Progenitor cell of endocrine pancreas (in vitro differentiated cells): ENCODE measurements at places on chromosomes 6 and 20. TPM values are rescaled to one million over a fixed set of nuclear protein-coding genes. Genes with fewer than 3 reads are reported as not detected.

- DNase-seq, result no peak
Observed at GRCh38 chr20:56634307-56634706, 5.2 kb downstream of the TFAP2C start.

Gene DNAH8
- total RNA-seq, result 0.12 and 0.13 TPM in 2 replicates

- no peak for DNase-seq
Observed at GRCh38 chr6:91198588-91199255, 611.9 kb upstream of the MAP3K7 start.

Gene SLC17A3
- 0.34 and 0.58 TPM in 2 replicates for total RNA-seq

Gene FAM135A
- total RNA-seq, result 31.9 and 34.4 TPM in 2 replicates

DNA sequence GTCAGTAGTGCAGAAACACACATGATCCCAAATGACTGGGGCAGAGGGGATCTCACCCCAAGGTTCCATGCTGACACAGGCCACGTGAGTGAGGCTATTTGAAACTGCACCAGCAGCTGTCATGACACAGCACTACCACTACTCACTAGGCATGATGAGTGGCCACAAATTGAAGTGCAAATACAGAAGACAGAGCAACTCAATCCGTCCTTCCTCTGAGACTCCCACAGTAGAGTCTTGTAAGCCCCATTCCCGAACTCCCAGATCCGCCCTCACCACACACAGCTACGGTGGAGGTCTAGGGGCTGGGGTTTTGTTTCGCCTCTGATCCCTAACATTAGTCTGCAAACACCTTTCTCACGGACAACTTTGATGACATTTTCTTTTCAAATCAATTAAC is 113.3 kb upstream of the NUP153 start:
- DNase-seq, result no peak

GRCh38 chr6:155943635-155944034 is 488.0 kb upstream of the NOX3 start:
- DNase-seq, result no peak

- DNase-seq, result no peak
Observed at GRCh38 chr6:30515106-30515505, 25.8 kb downstream of the HLA-E start.

Gene PRRT1
- total RNA-seq, result 2.9 and 3.3 TPM in 2 replicates

Gene TFAP2D
- total RNA-seq, result not detected in 2 replicates

DNA sequence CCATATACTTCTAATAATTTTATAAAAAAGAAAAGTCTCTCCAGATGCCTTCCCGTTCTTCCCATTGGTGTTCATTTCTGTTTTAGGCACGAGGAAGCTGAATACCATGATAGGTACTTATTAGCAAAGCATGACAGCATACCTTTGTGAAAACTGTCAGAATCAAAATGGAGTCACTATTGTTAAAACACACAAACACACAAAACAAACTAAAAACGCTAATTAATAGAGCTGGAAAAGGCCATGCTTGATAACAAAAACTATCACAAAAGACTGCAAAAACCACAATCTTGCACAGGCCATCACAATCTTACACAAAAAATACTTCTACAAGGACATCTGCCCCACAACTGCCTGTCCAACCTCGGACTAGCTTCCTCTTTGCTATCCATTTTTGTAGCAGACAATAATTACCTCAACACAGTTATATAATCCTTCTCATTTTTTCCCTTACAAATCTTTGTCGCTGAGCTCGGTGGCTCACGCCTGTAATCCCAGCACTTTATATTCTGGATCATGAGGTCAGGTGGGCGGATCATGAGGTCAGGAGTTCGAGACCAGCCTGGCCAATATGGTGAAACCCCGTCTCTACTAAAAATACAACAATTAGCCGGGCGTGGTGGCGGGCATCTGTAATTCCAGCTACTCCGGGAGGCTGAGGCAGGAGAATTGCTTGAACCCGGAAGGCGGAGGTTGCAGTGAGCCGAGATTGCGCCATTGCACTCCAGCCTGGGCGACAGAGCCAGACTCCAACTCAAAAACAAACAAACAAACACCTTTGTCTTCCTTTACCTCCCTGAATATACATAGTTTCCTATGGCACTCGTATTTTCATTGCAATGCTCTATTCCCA is 3.2 kb upstream of the ABT1 start:
- no peak for DNase-seq

- DNase-seq, result no peak
Observed at GRCh38 chr6:33273924-33274902, 2.3 kb downstream of the RPS18 start.

DNA sequence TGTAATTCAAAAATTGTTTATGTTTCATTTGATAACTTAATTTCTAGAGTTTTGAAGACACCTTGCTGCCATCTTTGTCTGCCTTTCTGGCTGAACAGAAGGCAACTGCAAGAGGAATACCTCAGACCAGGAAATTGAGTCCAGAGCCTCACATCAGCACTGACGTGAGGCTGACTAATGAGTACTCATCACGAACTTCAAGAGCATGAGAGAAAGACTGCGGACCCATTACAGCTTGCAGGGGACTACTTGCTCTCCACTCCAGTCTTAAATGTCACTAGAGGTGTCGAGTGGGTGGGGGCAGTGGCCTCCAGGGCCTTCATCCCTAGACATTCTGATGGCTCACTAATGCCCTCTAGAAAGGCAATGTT is 109.5 kb upstream of the SSTR4 start:
- no peak for DNase-seq

DNA sequence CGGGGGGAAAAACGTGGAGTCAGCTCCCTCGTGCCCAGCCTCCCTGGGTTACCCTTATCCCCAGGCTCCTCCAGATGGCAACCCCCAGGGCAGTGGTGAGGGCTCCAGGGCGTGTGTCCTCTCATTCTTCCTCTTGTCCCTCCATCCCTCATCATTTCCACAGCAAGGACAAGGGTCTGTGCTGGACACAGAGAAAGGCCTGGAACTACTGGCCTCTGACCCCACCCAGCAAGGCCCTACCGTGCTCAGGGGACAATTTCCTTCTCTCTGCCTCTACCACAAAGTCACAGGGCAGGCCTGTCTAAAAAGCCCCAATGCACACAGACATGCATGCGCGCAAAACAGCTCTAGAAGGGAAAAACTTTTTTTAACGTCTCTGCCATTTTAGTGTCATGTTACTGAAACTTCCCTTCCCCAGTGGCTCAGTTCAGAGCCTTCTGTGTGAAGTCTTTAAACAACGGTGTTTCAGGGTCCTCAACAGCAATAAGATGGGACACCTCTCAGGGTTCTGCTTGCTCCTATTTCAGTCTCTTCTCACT is 1.1 kb upstream of the SLC35B2 start:
- no peak for DNase-seq

DNA sequence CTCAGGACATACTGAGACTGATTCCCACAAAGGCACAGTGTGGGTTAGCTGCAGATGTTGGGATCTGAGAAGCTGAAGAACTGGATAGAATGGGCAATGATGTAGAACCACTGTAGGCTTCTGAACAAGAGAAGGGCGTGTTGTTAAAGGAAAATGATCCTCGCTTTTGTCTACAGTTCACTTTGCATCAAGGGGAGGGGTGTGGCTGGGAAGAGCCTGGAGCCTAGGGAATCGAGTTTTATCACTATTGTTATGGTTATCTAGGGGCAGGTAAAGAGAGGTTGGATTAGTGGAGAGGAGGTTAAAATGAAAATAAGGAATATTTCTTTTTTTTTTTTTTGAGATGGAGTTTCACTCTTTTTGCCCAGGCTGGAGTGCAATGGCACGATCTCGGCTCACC is 768.1 kb downstream of the KIF16B start:
- DNase-seq, result no peak

DNA sequence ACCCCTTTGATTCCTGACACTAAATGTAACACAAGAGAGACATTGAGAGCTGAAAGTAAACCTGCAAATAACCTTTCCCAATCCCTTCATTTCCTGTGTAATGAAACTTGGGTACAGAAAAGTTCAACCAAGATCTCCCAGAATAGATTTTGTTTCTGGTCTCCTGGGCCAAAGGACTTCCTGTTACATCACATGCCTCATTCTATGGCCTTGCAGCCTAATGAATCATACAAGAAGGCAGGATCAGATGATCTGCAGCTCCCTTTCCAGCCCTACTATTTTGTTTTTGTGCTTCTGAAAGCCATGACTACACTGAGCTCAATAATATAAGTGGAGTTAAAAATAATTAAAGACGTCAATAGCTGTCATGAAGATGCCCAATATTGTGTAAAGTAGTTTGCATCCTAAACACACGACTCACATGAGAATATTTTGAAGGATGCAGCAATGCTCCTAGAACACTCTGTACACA is 73.4 kb upstream of the NOX3 start:
- DNase-seq, result no peak

Gene NDRG3
- total RNA-seq, result 24.7 and 25.6 TPM in 2 replicates

DNA sequence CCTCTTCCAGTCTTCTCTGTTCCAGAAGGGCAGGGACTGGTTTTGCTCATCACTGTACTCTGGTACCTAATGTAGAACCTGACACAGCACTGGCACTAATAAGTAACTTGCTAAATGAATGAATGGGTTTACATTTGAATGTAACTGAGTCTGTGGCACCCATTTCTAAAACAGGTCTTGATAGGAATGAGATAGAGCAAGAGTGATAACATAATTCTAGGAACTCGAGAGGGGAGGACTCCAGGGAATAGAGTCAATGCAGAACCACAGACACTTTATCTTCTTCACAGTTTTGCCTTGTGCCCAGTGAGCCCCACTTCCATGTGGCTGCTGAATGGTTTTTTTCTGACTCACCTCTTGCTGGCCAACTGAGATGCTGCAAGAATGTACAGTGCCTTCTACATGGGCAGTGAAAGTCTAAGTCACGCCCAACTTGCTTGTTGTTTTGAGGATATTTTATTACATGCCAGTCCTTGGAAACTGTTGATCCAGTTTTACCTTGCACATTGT is 61.1 kb downstream of the TBC1D7 start:
- DNase-seq, result no peak

Gene PACSIN1
- total RNA-seq, result 0.72 and 0.89 TPM in 2 replicates

- no peak for DNase-seq
Observed at GRCh38 chr6:42555477-42556457, 8.1 kb upstream of the UBR2 start.

- DNase-seq, result no peak
Observed at GRCh38 chr20:33399924-33400323, 1.4 kb downstream of the CDK5RAP1 start.

- DNase-seq, result no peak
Observed at GRCh38 chr20:24566656-24567055, 97.2 kb downstream of the SYNDIG1 start.

- DNase-seq, result no peak
Observed at GRCh38 chr6:21213492-21213891, 380.1 kb upstream of the SOX4 start.

DNA sequence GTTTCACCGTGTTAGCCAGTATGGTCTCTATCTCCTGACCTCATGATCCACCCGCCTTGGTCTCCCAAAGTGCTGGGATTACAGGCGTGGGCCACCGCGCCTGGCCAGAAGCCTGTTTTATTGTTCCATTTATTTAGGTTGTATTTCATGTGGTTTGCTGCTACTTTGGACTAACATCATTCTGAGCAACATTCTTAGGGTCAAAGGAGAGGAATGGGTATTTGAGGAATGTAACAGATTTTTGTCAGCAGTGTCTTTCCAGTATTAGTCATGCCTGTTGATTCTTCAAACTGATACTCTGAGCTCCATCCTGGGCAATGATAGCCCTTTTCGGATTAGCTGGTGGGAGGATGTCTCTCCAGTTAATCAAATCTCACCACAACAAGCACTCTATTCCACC is 213.0 kb upstream of the CITED2 start:
- no peak for DNase-seq

Gene HLA-F
- total RNA-seq, result 1.1 TPM in 1 of 2 replicates, not detected in the other

DNA sequence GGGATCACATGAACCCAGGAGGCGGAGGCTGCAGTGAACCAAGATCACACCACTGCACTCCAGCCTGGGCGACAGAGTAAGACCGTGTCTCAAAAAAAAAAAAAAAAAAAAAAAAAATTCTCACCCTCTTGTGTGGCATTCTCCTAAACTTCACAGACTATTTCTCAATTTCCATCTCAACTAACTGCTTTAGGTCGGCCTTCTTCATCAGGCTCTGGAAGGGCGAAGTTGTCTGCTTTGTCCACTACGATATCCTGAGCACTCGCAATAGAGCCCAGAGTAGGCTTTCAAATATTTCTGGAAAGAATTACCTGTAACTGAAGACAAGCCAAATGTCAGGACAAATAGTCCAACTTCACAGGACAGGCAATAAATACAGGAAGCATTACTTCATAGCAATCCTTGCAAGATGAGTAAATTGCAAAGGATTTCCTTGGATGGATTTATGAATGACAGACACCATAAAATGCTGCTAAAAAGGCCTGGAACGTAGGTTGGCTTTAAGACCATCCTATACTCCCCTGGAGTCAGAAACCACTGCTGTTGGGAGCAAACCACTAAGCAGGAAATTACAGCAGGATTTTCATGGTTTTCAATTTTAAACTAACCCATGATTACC is 116.3 kb upstream of the SLC2A12 start:
- no peak for DNase-seq

- no peak for DNase-seq
Observed at GRCh38 chr6:47495954-47496545, 18.5 kb downstream of the CD2AP start.

Gene SRC
- total RNA-seq, result 126 and 128 TPM in 2 replicates

DNA sequence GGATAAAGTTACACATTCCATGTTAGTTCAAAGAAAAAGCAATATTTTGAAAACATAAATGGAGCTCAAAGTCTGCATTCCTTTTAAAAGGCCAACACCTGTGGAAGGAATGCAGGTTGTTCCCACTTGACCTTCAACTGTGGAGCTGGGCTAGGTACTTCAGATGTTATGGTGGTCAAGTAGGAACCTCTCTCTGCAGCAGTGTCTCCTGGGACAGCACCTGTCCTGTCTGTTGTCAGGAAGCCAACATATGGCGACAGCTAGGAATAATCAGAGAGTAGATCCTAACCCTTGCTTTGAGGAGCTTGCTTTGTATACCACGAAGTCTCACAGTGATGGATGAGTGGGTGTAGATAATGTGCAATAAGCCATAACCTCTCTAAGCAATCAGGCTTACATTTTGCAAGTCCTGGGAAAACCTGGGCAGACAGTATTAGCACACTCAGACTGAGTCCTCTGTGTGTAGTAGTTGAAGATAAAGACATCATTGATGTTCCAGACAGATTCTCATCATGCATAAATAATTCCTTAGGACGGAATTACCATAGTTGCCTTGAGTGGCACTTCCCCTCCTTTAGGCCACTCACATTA is 347.5 kb downstream of the PRL start:
- DNase-seq, result no peak

Gene ENPP3
- total RNA-seq, result not detected in 2 replicates

Gene ID4
- total RNA-seq, result 46.3 and 47.9 TPM in 2 replicates

GRCh38 chr20:43328697-43329096 is 129.0 kb upstream of the SRSF6 start:
- DNase-seq, result no peak
